GM12878 (cell line): ENCODE measurements at places on chromosomes 6 and 20. TPM values are rescaled to one million over a fixed set of nuclear protein-coding genes. Genes with fewer than 3 reads are reported as not detected.
A peak's percentile ranks its signal among the peaks of the same experiment; 100 is the strongest.

DNA sequence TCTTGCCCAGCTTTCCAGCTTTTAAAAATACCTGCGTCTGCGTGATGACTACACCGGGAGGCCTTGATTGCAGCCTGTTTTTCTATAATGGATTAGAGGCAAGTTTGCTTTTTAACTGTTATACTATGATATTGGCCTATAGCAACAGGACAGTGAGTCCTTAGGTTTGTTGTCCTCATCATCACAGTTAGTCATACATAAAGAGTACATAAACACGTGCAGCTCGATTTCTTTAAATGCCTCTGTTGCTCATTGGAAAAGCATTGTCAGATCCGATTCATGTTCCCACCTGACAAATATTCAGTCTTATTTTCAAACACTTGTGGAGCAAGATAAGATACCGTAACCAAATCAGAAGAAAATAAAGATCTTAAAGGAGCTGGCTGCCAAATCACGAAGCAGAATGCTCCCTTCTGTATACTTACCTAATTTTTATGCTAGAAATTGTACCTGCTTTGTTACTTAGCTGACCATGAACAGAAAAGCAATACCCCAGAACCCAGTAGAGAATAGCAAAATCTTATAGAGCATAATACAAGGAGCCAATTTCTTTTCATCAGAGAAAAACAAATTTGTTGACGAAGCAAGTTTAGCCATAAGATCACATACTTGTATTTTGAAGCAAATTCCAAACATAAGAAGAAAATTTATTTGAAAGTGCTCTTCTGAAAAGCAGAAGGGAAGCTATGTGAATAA, 100.4 kb downstream of the TMEM200A start:
- no peak for DNase-seq

DNA sequence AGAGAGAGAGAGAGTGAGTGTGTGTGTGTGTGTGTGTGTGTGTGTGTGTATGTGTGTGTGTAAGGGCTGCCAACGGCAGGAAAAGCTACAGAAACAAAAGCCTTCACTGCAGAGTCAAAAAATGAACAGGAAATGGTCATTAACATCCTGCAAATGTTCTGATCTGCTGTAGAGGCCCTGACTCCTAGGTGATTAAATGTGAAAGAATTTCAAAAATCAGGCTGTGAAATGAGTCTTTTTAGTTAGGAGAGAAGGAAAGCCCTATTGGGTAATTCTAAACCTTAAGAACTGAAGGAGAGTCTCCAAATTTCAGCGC, 166.5 kb upstream of the MYLIP start:
- DNase-seq = no peak

The RBM24 gene
- total RNA-seq = not detected in 2 replicates

The CLVS2 gene
- not detected in 2 replicates for total RNA-seq

GRCh38 chr20:2022163-2022562, 28.3 kb upstream of the PDYN start:
- DNase-seq = no peak

GRCh38 chr20:20465252-20465651, 97.3 kb downstream of the INSM1 start:
- no peak for DNase-seq

The OOEP gene
- total RNA-seq = not detected in 2 replicates

DNA sequence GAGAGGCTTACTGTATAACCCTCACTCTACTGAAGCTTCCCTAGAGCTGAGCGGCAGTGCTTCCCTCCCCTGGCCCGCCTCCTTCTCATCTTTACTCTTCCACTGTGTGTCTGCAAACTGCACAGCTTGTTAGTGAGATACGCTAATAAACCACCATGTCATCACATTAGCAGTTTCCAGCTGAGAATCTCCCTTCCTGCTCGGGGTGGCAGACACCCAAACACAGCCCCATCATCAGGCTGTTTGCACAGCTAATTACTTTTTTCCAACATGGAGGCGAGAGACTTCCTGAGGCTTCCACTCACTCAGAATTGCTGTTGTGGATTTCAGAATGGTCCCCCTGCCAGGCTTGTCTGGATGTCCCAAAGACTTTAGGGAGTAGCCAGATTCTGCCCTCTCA, 444.9 kb upstream of the SULF2 start:
- no peak for DNase-seq

- no peak for DNase-seq
These were observed 16.8 kb upstream of the BCLAF1 start for GRCh38 chr6:136306466-136306865.

The FOXF2 gene
- total RNA-seq = not detected in 2 replicates

The FRS3 gene
- total RNA-seq = 3.2 and 3.6 TPM in 2 replicates

- no peak for DNase-seq
These were observed 232.9 kb upstream of the SASH1 start for GRCh38 chr6:148109732-148110131.

DNA sequence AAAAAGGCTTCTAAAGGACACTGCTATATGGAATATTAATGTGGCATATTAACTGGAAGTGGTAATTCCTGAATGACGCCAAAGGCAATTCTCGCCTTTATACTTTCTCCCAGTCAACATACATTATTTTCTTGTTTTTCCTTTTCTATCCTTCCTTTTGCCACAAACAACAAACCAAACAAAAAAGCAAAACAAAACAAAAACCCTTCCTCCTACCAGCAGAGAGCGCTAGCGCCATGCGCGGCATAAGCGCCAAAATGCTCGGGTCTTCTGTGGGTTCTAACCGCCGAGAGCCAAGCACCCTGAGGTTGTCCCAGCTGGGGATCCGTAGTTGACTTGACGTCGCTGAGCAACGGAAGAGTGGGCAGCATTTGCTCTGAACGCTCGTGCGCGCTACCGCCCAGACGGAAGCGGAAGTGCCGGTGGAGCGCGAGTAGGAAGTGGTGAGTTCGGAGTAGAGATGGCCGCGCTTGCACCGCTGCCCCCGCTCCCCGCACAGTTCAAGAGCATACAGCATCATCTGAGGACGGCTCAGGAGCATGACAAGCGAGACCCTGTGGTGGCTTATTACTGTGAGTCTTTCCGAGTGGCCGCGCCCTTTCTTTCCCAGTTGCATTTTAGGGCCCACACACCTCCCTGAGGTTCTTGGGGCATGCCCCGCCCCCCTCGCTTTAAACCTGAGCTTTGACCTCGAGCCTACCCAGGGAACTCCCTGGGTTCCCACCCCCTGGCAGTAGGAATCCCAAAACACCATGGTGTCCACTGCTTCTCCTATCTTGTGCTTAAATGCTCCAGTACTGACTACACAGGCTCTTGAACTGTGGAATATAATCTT, at the start of the genes NMBR and VTA1:
Gene NMBR, minus strand, starts transcription at position 295 of the 835 bp plus-strand sequence. CDS start 58,464 bp downstream, outside the sequence.
Gene VTA1, plus strand, starts transcription at position 436 of the 835 bp plus-strand sequence. Its CDS starts 25 bp downstream, at position 461.
- DNase-seq = peak; percentile 97

The SLC24A3 gene
- total RNA-seq = not detected in 2 replicates
